Stimulated activated CD4-positive, alpha-beta T cell treated with anti-CD3 and anti-CD28 coated beads, Interleukin-4, amount 100 ng/mL, for 24 hours (primary cell): ENCODE measurements at places on chromosomes 6 and 20.

DNA sequence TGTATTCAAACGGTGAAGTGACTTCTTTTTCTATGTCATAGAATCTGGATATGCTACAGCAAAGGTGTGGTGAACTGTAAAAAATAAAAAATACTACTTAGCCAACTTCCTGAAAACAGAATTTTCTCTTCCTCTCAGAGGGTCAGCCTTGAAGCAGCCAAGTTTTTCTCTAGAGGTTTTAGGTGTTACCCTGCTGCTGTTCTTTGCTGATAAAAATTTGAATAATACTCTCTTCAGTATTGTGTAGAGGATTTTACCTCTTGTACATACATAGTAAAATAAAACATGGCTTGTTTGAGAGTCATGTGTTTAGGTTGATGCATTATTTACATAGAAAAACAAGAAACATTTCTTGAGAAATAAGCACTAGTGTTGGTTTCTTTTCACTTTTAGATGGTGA, 458.4 kb downstream of the TBC1D32 start:
- DNase-seq: no peak

GRCh38 chr6:149111556-149112115, 205.9 kb upstream of the TAB2 start:
- no peak for DNase-seq

- DNase-seq: no peak
Observed at GRCh38 chr6:40631744-40632143, 44.6 kb upstream of the LRFN2 start.

- DNase-seq: no peak
Observed at GRCh38 chr20:24544371-24544770, 74.9 kb downstream of the SYNDIG1 start.

- no peak for DNase-seq
Observed at GRCh38 chr6:160714731-160715316, 12.8 kb downstream of the PLG start.

GRCh38 chr6:13287104-13287503, 41.2 kb downstream of the TBC1D7 start:
- DNase-seq: no peak

- no peak for DNase-seq
Observed at GRCh38 chr6:159043251-159043650, 1.5 kb downstream of the TAGAP start.

DNA sequence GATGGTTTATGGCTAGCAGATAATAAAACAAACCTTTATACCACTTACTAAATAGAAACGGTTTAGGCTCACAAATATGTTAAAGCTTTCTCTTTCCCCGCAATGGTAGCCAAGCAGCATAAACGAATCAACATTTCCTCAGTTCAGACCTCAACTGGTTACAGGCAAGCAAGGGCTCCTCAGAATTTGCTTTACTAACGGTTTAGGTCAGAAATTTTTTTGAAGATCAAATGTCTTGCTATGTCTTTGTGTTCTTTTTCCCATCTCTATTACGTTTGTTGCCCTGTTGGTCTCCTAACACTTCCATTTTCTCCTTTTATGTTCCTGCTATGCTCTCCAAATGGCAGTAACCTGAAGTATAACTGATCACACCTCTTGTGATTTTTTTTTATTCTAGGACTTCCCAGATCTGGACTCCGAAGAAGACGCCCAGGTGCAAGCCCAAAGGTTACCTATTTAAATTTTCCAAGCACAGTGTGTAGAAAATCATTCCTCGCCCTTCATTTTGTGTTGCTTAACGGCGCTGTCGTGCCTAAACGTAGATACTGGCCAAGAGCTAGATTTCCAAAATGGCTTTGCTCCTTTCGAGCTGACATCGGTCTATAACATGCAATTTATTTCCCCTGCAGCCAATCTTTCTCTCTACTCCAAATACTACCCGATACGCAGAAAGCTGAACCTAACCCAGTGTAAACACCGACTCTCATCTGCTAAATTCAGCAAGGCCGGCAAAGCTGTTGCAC, 717 bp upstream of the ASF1A start:
- peak; percentile 48 for DNase-seq

DNA sequence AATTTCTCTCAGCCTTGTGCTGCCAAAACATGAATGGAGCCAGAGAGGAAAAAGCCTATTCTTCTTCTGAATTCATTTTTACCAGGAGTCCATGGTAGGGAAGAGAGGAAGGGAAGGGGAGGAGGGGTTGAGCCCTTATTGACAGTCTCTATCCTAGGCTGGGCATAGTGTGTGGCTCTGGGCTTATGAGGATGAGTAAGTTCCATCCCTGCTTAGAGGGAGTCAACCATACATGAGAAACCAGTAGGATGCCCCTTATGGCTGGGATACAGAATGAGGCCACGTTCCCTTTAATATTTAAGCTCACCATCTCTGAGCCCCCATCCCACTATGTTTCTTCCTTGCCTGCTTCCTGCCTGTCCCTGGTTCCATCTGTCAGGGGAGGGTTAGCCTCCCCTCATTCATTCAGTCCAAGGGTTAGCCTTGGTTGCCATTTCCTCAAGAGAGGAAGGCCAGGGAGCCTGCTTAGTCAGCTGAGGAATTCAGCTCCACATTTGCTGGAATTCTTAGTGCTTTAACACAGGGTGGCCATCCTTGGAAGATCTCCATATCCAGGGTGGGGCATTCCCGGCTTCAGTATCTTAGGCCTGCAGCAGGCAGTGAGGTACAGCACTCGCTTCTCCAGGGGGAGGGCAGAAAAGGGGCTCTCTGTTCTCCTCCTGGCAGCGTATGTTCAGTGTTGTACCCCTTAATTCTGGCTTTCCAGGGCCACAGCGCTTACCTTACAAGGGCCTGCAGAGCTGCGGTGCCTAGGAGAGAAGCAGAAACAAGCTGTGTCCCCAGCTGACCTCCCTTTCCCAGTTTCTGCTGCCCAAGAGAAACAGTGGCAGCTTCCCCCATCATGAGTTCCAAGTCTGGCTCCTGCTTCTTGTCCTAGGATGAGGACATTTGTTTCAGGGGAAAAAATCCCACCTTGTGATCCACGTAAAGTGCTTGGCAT, 12.5 kb downstream of the SIRT5 start:
- DNase-seq: no peak

GRCh38 chr20:38104285-38104684, 60.8 kb downstream of the TGM2 start:
- no peak for DNase-seq

- DNase-seq: no peak
Observed at GRCh38 chr6:66866801-66867200, 1159.8 kb upstream of the EYS start.

GRCh38 chr20:40688129-40689099, 622 bp downstream of the MAFB start:
- no peak for DNase-seq

- DNase-seq: no peak
Observed at GRCh38 chr6:132816660-132817059, 2.3 kb downstream of the RPS12 start.

- peak; percentile 42 for DNase-seq
Observed at GRCh38 chr6:127812985-127813698, 87.7 kb downstream of the THEMIS start.

DNA sequence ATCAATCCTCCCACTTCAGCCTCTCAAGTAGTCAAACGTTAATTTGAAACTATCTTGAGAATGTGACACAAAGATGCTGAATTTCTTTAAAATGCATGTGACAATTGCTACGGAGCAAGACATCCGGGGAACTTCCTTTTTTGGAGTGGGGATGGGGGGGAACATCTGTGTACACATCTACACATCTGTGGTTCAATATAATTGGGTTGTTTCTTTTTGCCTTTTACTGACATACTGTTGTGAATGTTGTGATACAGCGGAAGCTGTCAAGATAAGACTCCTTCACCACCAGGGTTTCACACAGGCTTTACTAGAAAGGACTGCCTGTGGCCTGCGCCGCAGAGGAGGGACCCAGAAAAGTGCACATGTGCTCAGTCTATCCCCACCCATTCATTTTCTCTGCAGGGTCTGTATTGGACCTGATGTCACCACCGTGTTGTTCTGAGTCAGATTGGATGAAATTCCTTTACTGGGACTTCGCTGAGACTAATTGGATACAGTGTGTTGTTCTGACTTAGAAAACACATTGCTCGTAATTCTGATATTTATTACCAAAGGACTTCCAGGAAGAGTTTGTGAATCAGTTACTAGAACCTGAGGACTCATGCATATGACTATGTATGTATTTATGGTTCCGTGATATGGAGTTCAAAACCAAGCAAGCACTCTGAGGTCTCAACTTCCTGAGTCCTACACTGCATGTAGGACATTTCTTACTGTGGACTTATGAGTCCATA, 98.7 kb upstream of the SGK1 start:
- no peak for DNase-seq

- no peak for DNase-seq
Observed at GRCh38 chr6:158737710-158738615, 81.2 kb downstream of the EZR start.

GRCh38 chr20:3755814-3756480, 11.6 kb downstream of the ADISSP start:
- DNase-seq: no peak

DNA sequence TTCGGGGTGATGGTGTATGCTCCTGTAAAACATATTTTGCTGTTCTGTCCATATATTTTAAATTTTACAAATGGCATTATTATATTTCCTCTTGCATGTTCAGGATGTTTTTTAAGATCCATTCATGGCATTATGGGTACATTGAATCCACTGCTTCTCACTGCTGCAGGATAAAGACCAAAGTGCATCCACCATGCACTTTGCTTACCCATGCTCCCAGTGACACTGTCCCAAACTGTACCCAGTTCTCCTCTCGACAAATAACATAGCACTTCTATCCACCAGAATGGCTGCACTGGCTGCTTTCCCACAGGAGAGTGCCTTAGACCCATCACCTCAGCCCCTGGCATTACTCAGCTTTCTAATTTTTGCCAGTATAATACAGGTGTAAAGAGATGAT, 29.7 kb downstream of the MTRES1 start:
- DNase-seq: no peak

GRCh38 chr6:12436683-12437082, 146.5 kb downstream of the EDN1 start:
- DNase-seq: no peak

- no peak for DNase-seq
Observed at GRCh38 chr20:23085436-23086055, 578 bp downstream of the CD93 start.

DNA sequence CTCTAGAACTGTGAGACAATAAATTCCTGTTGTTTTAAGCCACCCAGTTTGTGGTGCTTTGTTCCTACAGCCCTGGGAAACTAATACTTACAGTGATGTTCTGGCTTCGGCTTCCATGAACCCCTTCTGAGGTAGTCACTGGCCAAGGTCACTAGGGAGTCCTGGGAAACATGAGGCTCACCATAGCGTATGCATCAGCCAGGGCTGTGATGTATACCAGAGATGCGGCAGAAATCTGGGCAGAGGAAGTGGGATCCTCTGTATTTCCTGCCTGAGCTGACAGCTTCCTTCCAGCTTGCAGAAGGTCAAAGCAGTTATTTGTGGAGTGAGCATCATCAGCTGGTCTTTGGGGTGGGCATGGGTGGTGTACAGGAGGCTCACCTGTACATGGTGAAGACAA, 27.9 kb downstream of the KAT14 start:
- DNase-seq: no peak

DNA sequence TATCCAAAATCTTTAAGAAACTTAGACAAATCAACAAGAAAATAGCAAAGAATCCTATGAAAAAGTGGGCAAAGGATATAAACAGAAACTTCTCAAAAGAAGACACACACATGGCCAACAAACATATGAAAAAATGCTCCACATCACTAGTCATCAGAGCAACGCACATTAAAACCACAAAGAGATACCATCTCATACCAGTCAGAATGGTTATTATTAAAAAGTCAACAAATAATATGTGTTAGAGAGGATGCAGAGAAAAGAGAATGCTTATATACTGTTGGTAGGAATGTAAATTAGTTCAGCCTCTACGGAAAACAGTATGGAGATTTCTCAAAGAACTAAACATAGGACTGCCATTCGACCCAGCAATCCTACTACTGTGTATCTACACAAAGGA, 212.0 kb upstream of the DTNBP1 start:
- no peak for DNase-seq

DNA sequence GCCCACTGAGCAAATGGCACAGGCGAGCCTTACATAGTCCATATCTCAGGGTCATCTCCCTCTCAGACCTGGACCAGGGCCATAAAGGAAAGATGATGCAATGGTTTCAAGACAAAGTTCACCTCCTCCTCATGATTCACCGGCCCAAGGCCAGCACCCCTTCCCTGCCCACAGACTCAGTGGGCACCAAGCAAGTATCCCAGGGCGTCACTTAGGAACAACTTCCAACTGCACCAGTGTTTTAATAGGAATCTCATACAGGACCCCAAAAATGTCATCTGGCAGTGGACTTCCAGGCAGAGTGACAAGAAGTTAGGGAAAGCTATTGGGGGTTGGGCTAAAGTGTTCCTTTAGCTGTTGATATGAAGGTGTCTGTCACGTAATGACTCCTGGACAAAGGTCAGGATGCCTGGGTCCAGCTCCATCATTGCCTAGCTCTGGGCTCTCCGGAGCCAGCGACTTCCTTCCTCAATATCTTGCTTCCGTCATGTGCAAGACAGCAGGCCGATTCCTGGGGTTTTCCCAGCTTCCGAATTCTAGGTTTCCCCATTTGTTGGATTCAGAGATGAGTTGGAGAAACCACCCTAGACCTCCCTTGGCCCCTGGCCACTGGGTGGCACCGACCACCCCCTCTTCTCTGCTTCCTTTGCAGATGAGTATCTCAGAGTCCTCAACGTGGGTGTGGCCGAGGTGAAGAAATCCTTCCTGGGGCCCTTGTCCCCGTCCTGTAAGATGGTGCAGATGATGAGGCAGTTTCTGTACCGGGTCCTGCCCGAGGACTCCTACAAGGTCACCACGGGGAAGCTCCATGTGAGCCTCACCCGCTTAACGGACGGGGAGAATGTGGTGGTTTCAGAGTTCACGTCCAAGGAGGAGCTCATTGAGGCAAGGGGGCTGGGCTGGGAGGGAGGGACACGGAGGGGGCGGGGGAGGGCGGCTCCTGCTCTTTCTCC, 21.1 kb downstream of the PNPLA1 start:
- DNase-seq: no peak

DNA sequence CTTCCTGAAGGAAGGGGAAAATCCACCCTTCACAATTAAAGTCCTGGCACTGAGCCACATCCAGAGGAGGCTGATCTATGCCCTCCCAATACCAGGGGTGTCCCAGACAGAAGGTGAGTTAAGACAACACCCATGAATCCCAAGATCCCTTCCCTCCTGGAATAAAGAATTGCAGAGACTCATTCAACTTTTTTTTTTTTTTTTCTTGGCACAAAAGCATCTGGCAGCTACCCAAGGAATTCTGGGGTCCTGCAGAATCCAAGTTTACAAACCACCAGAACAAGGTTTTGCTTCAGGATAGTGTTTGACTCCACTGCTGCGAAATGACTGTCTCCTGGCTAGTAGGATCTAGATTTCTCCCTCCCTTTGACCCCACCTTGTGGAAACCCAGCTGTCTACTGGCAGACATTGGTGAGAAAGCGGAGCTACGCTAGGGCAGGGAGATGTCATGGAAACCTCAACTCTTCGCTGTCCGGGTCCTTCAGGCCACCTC, 37.4 kb downstream of the JAG1 start:
- DNase-seq: no peak

DNA sequence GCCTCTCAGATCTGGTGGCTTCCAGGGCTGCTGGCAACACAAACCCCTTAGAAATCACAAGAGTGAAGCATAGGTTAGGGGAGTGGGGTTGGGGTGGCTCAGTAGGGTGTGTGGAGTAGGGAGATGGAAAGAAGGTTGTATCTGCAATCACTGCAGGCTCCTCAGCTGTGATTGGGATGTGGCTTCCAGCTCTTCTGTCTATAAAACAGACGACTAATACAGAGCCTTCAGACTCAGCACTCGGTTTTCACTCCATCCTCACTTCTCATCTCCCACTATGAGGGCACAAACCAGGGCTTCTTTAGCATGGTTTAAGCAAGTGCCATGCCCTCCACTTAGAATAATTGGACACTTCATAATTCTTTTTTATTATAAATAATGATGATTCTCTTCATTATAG, 46.4 kb upstream of the CAP2 start:
- DNase-seq: no peak
